Hematopoietic multipotent progenitor cell treated with erythropoietin and hydrocortisone succinate and interleukin-3 and kit ligand, for 15 days (in vitro differentiated cells): ENCODE measurements at places on chromosomes 12 and 14.
A peak's percentile ranks its signal among the peaks of the same experiment; 100 is the strongest.

GRCh38 chr12:75884465-75884985 is 147.1 kb downstream of the PHLDA1 start:
- no peak for DNase-seq

GRCh38 chr12:131851741-131852550 is 23.8 kb downstream of the MMP17 start:
- DNase-seq, result peak; percentile 27

- DNase-seq, result no peak
Observed at GRCh38 chr12:33653362-33653761, 213.7 kb upstream of the SYT10 start.

DNA sequence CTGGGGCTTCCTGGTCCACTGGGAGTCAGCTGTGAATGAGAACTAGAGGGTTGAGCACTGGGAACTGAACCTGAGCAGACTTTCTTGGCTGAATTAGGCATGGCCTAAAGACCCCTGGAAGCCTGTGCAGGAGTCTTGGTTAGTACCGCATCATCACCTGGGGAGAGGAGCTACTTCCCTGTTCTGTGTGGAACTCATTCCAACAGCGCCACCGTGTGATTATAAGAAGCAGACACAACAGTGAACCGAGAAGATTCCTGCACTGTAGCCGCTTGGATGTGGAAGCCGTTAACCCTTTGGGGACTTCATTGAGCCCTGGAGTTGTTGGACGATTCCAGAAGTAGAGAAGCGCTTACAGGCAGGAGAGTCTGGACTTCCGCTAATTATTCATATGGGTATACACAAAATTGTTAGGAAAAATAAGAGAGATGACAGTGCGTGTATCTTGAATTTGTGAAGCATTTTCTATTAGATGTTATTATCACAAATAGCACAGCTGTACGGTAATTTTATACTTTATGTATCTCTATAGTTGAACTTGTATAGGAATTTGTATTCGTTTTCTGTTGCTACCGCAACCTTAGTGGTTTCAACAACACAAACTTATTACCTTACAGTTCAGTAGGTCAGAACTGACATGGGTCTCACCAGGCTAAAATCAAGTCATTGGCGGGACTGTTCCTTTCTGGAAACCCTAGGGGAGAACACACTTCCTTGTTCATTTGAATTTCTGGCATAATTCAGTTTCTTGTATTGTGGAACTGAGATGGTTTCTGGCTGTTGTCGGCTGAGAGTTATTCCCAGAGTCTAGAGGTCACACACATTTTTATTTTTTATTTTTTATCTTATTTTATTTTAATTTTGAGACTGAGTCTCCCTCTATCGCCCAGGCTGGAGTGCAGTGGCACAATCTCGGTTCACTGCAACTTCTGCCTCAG is 100.7 kb downstream of the C2CD5 start:
- DNase-seq, result peak; percentile 60

DNA sequence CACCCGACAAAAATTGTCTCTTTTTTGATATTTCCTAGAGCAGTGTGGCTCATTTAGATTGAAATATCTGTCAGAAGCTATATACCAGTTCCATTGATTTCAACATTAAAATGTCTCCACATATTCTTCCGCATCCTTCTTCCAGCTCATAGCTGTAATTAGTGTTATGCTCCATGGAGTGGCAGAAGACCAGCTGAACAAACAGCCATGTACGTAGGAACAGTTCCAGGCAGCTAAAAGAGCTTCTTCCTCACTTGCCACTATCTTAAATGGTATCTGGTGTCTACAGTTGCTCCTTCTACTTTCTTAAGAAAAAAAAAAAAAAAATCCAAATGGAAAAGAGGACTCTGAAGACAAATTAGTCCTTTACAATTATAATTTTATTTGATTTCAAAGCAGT is 848.0 kb downstream of the DIO2 start:
- no peak for DNase-seq

DNA sequence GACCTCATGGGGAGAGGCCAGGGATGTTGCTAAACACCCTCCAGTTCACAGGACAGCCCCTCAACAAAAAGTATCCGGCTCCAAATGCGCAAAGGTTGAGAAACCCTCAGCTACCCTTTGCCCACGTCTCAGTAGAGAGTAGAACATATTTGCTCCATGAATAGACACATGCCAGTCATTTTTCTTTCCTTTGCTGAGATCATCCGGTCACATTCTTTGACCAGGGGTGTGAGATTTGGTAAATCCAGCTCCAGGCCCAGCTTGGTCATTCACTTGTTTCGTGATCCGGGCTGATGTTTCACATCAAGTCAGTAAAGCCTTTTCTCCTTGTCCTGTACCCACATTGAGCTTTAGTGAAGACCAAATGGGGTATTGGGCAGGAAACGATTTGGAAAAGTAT is 83.6 kb upstream of the LHX5 start:
- no peak for DNase-seq

DNA sequence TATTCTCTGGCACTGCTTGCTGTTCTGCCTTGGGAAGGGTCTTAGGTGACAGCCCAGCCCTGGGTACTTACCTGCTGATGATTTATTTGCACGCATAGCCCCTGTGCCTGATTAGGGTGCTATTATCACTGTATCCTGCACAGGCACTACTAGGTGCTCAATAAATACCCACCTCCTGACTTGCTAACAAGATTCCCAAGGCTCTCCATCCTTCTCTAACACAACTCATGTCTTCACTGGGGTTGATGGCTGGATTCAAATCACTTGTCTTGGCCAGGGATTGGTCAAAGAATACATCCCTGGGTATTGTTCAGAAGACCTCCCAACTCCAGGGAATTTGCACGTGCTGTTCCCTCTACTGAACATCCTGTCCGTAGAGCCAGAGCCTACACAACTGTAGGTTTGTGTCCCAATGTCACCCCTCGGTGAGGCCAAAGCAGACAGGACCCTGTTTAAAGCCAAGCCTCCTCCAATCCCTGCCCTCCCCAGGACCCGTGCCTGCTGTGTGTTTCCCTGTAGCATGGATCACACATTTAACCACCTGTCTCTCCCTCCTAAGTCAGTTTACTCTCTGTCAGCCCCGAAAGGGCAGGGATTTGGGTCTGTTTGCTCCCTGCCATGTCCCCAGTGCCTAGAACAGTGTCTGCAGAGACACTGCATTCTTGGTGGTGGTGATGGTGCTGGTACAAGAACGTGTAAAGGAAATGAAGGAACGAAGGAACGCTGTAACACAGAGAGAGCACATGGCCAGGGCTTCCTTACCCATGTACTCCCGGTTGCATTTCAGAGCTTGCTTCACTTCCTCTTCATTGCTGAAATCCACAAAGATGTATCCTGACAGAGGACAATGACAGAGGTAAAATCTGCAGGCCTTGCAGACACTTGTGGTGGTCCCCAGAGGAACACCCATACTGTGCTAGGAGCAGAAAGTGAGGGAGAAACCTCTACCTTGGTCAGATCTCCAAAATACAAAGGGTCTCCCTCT is 16.5 kb downstream of the RBM19 start:
- DNase-seq, result no peak

- no peak for DNase-seq
Observed at GRCh38 chr14:39322807-39323206, 89.1 kb downstream of the MIA2 start.

DNA sequence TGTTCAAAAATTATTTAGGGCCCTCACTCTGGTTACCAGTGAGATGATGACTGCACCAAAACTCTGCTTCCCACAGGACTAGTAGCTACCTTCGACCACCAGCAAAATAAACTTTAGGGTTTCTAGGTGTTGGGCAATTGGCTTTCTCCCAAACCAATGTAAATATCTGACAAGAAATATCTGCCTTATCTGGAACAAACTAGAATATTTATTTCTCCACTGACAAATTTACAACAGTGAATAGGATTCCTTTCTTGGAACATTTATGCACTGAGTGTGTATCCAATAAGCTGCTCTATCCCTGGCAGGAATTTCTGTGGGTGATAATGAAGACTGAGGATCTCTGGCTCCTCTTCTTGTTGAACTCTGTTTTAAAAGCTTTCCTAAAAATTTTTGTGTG is 148.6 kb downstream of the SLC6A15 start:
- no peak for DNase-seq

DNA sequence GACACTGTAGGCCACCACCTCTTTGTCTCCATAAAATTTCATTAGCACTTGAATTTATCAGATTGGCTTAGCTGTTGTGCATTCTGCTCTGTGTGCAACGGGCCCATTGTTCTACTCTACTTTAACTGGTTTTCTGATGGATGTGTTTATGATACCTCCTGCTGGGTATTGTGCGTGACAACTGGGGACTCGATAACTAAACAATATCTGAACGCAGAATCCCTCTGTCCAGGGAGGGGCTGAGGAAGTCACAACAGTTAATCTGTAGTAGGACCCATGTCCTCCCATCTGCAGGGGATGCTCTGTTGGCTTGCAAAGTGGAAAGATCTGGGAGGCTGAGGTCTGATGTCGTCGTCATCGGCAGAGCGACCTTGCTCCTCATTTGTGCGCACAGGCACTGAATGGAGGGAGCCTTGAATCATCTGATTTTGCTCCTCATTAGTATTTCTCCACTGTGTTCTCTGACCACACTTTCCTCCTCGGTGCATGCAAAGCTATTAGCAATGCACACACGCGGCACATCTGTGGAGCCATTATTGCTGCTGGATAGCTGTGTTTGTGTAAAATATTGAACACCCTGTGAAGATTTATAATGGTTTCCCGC is 422.5 kb downstream of the NRXN3 start:
- DNase-seq, result no peak

- peak; percentile 39 for DNase-seq
Observed at GRCh38 chr14:91509083-91509877, 830 bp downstream of the PPP4R3A start.

- DNase-seq, result no peak
Observed at GRCh38 chr12:15662983-15663659, 126.1 kb downstream of the EPS8 start.

GRCh38 chr12:7923241-7924236 is 12.4 kb downstream of the SLC2A3 start:
- no peak for DNase-seq

DNA sequence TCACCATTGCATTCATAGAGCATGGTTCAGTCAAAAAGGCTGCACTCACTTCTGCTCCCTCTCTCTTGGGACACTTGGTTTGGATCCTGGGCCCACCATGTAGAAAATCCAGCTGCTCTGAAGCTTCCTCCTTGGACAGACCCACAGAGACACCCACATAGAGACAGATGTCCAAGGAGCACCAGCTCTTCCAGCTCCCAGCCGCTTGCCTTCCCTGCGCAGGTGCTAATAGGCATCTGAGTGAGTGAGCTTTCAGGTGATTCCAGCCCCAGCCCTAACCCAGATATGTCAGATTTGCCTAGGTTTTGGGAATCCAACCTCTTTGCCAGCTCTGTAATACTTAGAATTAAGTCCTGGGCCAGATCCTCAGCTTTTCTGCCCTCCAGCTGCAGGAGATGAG is 38.6 kb downstream of the DLK1 start:
- no peak for DNase-seq

DNA sequence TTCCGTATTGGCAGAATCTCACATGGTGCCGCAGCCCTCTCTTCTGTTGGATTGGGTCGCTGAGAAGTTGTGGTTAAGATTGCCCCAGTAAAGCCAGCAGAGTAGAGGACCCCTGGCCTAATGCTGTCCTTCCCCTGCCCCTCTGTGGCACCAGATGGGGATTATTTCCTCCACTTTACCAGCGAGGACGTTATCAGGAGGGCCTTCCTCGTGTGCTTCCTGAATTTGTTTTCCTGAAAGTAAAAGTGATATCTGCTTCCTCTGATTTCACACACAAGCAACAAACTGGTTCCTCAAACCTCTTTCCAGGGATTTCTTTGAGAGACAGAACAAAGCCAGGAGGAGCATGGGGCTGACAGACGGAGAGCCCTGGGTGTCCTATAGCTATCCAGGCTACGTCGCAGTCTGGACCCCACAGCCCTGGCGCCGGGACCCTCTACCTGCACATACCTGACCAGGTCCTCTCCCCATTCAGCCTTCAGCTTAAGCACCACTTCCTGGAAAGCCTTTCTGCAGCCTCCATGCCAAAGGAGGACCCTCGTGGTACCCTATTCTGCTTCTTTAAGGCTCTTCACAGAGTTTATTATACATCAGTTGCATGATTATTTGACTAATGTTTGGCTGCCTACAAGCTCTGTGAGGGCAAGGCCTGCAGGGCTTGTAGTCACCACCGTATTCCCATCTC is 314.8 kb upstream of the FKBP4 start:
- no peak for DNase-seq

DNA sequence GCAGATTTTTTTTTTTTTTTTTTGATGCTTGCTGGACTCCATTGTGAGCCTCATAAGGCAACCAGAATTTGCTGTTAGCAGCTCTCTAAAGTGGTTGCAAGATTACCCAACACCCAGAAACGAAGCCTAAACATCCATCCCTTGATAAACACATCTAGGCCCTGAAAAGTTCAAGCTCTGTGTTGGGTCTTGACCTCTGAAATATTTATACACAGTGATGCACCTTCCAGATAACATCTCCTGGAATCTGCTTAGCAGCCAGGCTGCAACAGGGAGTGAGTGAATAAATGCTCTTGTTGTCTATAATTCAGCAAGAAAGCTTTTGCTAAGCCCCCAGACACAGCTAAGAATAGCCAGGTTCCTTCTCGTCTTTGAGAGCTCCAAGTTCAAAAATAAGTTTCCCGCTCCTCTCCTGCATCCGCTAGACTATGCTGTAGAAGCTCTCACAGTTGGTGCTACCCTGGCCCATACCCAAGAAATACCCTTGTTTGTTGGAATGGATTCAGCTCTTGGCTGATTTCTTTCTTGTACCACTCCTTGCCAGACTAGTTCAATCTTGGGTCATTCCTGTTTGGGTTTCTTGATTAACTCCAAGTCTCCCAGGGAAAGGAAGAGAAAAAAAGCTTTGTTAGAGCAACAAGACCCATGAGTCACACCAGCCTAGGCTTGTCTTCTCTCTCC is 610.6 kb upstream of the TBX3 start:
- DNase-seq, result no peak

GRCh38 chr12:79291711-79292110 is 399.1 kb downstream of the PAWR start:
- DNase-seq, result no peak

DNA sequence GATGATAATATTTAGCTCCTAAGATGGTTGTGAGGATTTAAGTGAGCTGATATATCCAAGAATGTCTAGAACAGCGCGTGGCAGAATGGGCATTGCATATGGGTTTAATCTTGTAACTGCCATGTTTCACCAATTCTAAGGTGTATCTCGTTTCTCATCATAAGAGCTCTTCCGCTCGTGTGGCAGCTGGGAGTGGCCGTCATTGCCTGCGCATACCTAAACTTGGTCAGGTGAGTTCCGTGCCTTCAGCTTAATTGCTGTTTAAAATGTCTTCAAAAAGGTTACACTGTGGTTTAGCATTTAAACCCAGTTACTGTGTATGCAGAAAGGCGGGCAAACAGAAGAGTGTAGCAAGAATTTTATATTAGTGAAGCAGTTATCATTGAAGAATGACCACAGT is 4.5 kb upstream of the AQP2 start:
- no peak for DNase-seq

- DNase-seq, result no peak
Observed at GRCh38 chr14:66022526-66022925, 463.6 kb upstream of the CCDC196 start.

GRCh38 chr12:91778091-91778832 is 367.4 kb downstream of the BTG1 start:
- DNase-seq, result no peak

GRCh38 chr12:47995981-47996401 is 8.3 kb downstream of the COL2A1 start:
- DNase-seq, result no peak

GRCh38 chr14:76923431-76924370 is 97.5 kb downstream of the LRRC74A start:
- DNase-seq, result no peak

GRCh38 chr14:104818714-104819161 is 17.8 kb downstream of the ZBTB42 start:
- DNase-seq, result no peak
